ENCODE measurements at places on chromosomes 2 and 18.

DNA sequence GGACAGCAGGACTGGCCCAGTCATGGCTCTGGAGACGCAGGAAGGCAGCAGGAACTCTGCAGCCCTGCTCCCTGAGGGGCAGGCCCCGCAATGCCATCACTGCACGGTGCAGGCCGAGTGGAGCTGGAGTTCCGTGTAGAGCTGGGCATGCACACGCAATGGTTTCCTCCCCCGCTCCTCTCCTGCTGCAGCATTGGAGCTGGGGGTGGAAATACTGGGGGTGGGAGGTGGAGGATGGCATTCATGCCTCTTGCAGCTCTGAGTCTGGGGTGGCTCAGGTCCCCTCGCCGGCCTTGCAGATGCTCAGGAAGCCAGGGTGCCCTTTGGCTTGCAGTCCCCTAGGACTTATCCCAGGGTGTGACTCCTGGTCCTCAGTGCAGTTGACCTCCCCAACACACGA, 78.3 kb upstream of the ASB18 start:
- DNase-seq: no peak

GRCh38 chr2:226357816-226358215, 441.8 kb downstream of the IRS1 start:
- no peak for DNase-seq

GRCh38 chr2:239600650-239601049, 199.8 kb upstream of the HDAC4 start:
- DNase-seq: no peak

DNA sequence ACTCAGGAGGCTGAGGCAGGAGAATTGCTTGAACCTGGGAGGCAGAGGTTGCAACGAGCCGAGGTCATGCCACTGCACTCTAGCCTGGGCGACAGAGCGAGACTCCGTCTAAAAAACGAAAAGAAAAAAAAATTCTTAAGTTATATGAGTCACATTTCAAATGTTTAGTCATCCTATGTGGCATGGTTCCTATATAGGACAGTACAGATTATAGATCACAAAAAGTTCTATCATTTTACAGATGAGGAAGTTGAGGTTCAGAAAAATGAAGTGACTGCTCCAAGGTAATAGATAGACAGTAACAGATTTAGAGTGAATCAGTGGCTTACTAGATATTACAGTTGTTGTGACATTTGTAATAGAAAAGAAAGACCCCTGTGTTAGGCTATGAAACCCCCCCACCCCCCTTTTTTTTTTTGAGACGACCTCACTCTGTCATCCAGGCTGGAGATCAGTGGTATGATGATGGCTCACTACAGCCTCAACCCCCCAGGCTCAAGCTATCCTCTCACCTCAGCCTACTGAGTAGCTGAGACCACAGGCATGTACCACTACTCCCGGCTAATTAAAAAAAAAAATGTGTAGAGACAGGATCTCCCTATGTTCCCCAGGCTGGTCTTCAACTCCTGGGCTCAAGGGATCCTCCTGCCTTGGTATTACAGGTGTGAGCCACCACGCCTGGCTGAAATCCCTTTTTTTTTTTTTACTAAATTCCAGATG, 22.7 kb downstream of the PTPN4 start:
- no peak for DNase-seq
